ENCODE measurements at places on chromosomes 1 and 21.

DNA sequence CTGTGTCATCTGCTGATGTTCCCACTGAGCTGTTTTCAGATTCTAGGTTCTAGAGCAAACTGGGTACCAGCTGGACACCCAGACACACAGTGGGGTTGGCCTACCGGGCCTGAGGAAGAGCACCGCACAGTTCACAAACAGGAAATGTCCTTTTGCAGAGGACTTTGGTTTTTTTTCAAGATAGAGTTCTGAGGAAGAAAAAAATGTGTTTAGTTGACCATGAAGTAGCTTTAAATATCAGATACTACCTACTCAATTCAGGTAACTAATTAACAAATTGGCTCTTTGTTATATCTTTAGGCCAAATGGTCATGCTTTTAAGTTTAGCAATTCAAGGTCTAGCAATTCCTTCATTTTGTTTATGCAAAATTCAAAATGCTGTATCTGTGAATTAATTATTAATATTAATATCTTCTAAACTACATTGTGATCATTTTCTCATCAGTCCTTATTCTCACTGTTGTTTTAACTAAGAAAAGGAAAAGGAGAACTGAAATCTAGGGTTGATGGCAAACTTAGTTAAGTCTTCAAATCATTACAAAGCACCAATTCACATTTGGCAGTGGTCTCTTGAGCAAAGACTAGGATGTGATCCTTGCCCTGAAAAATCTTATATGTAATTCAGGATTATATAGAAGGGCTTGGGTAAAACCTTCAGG, 17.2 kb upstream of the NCF2 start:
- DNase-seq: no peak

- DNase-seq: peak; percentile 16
Observed at GRCh38 chr1:907611-908451, 15.9 kb upstream of the SAMD11 start.

DNA sequence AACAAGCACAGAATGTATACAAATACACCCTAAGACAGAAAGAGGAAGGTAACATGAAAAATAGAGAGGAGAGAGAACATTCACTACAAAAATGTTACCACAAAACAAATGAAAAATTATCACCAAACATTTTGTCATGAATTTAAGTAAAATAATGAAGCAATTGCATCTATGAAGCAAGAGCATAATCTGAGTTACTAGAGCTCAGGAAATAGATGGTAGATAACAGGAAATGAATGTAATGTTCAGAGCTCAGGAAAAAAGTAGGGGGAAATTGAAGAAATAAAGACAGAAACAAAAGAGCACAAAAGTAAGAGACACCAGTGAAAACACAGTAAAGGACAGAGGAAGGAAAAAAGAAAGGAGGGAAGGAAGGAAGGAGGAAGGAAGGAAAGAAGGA, 19.4 kb downstream of the SEC16B start:
- DNase-seq: no peak

DNA sequence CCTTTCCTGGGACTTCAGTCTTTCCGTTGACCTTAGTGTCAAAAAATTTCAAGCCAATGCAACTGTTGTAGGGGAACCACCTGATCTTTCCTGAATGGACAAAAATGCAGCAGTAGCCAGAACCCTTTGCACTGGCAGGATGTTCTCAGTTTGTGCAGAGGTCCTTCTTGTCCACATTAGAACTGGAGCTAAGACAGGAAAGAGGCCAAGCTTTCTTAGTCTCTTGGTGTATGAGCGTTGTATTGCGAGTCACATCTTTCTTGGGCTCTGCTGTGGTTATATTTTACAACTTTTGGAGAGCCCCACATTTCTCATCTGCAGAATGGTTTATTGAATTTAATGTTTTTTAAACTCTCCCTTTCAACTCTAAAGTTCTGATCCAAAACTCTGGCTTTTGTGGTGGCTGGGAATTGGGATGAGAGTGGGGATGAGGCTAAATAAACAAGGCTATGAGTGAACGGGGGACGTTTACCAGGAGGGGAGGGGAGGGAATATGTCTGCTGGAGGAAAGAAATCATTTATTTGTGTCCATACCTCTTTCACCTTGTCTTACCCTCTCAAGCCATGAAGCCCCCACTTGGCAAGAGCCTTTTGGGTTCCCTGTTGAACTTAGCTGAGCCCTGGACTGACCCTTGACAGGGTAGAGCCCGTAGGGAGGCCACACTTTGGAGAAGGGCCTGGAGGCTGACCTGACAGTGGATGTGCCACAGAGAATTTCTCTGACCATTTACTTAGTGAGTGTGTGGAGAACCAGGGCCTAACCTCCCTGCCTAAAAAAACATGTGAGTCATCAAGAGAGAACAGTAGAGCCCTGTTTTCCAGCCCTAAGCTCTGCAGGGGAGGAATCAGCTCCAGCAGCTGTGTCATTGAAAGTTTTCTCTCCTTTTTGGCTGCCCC, 586 bp downstream of the CHI3L2 start:
- no peak for DNase-seq

- peak; percentile 71 for DNase-seq
Observed at GRCh38 chr1:43302721-43303470, 2.1 kb downstream of the TIE1 start.

GRCh38 chr1:237226177-237226944, 184.4 kb downstream of the RYR2 start:
- DNase-seq: no peak

DNA sequence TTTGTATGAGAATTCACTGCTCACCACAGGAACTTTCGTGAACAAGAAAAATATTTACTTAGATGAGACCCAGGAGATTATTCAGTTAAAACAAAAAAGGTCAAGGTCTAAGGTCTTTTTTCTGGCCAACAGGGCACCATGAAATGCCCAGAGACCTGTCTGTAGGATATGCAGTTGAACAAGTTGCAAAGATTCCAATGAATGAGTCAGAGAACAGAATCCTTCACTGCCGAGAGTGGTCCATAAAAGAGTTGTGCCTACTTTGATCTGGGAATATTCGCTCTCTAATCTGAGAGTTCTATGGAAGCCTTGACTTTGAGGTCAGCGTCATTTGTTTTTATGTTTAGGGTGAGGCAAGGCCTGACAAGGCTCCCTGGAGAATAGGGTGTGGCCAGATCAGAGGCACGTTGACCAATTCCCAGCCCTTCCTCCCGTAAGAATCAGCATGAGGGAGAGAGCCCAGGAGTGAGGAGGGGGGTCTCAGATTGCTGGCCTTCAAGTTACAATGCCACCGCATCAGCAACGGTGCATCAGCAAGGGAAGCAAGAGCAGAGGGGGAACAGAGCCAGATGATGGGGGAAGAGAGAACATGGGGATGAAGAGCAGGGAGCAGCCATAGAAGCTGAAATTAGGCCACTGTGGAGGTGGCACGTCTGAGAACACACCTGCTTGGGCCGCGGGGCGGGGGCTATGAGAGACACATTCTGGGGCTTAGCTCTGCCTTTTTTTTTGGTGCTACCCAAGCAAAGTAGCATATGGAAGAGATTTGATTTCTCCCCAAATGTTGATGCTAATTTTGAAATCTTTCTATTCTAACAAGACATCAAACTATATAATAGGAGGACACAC, 206.4 kb upstream of the RAB4A start:
- DNase-seq: no peak

DNA sequence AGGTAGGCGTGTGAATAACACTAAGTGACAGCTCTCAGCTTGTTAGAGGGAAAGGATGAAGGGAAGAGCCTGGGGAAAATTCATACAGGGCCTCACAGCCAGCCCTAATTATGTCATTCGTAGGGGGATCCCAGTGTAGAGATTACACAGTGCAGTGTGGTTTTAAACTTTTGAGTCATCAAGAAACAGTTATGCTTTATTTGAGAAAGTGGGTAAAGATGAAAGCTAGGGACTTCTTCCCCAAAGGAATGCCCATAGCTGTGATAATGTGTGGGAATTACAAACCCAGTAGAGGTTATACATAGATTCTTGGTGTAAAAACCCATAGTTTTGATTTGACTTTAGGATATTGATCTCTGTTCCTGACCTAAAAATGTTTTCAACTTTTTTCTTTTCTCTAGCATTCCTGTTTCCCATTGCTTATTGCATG, 1.9 kb downstream of the TTF2 start:
- DNase-seq: no peak

DNA sequence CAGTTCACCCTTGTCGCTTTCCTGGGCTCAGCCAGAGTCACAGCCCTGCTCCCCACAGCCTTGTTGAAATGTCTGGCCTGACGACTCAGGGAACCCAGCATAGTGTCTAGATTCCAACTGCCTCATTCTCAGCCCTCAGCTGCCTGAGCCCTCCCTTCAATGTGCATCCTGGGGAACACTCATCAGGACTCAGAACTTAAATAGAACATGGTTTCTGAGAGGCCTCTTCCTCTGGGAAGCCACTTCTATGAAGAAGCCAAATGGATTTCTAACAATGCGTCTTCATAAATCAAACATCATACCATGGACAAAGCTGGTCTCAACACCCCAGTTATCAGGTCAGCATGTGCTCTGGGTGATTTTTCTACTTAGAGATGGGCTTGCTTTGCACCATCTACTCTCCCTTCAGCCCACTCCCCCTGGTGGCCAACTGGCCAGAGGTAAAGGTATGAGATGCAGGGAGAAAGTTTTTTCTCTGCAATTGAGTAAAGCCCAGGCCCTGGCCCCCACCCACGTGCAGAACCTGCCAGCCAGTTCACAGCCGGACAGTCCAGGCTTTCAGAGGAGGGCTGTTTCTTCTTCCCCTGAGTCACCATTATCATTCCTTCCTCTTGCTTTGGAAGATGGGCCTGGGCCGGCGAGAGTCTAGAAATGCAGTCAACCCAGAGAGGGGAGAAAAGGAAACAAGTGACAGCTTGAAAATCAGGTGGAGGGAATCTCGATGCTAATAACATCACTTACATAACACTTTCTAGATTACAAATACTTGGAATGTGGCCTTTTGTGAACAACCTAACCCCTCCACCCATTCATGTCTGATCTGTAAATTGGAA, 32.1 kb downstream of the CD244 start:
- DNase-seq: peak; percentile 78

- no peak for DNase-seq
Observed at GRCh38 chr1:119791377-119791776, 19.9 kb downstream of the REG4 start.

GRCh38 chr1:218250492-218250891, 34.6 kb upstream of the RRP15 start:
- DNase-seq: no peak

DNA sequence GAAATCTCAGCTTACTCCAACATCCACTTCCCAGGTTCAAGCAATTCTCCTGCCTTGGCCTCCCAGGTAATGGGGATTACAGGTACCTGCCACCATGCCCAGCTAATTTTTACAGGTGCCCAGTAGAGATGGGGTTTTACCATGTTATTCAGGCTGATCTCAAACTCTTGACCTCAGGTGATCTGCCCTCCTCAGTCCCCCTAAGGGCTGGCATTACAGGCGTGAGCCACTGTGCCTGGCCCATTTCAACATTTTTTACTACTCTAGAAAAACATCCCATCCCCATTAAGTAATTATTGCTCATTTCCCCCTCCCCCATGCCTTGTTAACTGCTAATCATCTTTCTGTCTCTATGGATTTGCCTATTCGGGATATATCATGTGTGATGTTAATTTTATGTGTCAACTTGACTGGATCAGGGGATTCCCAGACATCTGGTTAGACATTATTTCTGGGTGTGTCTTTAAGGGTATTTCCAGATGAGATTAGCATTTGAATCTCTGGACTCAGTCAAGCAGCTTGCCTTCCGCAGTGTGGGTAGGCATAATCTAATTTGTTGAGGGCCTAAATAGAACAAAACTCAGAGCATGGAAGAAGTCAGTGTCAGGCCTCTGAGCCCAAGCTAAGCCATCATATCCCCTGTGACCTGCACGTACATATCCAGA, 33.0 kb upstream of the ZBTB8B start:
- no peak for DNase-seq

DNA sequence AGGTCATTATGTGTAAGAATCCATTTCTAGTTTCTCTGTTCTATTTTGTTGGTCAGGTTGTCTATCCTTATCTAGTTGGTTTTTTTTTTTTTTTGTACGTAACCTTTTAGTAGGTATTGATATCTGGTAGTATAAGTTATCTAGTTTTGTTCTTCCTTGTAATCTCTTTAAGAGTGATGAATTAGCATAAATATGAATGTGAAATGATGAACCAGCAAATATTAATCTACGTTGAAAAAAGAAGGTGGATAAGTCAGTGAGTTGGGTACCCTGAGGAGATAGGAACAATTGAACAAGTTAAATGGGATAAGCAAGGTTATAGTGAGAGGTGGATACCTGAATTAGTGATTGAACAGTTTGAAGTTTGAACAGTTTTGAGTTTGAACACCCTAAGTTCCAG, 33.9 kb downstream of the TTC3 start:
- no peak for DNase-seq

DNA sequence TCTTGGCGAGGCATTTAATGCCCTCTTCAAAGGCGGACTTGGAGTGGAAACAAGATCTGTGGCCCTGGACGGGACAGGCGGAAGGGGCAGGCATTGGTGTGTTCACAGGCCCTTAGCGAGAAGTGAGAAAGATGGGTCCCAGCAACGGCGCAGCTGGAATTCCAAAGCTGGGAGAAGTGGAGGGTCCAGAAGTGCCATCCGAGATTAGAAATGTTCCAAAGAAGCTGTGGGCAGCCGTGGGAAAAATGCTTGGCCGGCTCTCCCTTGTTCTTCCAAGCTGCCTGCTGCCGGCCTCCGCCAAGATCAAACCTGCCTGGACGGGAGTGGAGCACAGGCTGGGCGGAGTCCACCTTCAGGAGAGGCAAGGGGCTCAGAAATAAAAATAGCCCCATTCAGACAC, 69.4 kb upstream of the ACTRT2 start:
- no peak for DNase-seq

GRCh38 chr1:202873026-202873425, 15.9 kb downstream of the RABIF start:
- DNase-seq: no peak

GRCh38 chr1:116988248-116988647, 13.3 kb upstream of the CD101 start:
- no peak for DNase-seq

DNA sequence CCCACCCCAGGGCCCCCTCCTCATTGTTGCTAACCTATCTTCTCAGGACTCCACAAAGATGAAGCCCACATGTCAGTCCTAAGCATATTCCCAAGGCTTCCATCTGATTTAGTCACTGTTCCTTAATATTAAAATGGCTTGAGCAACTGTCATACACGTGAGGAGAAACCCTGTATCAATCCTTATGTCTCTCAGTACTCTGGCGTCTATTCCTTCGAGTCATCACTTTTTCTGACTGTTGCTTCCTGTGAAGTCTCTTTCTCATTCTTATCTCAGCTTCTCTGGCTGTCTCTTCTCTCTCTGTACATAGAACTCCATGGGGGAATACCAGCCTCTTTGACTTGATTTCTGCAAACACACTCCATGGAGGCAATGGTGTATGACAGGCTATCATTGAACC, 98.4 kb downstream of the C4BPA start:
- DNase-seq: no peak

DNA sequence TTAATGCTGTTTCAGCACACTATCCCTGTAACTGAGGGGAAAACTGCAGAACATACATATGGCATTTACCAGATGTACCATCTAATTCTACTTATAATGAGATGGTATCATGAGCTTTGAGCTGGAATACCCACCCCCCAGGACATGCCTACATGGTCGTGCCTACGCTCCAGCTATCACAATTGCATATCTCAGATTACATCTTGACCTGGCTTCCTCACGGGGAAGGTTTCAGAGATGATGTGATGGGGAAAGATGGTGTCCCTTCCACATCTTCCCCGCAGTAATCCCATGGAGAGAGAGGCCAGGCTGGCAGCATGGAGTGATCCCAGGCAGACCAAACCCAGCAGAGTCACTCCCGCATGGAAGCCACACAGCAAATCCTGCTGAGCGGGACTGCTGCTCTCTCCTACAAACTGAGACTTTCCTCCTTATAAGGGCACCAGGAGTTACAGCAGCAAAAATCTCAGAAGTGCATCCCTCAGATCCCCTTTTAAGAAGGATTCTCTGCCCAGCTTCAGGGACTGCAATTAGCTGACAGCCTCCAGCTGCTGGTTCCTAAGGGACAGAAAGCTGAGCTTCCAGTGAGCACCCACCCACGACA, 67.1 kb downstream of the KCNH1 start:
- no peak for DNase-seq

Data from colonic mucosa (tissue), 4 donors.